SK-N-SH (cell line): ENCODE measurements at places on chromosomes 7 and 10.

- H3K4me1 ChIP-seq, result no peaks in the 10 kb centered on the region
- no peak overlapping the region for H3K4me3 ChIP-seq
- H3K36me3 ChIP-seq, result no peaks in the 10 kb centered on the region
- no peak overlapping the region for H3K27ac ChIP-seq
- no peak for DNase-seq
Measured at GRCh38 chr7:144725070-144725469, 110.8 kb downstream of the TPK1 start.

DNA sequence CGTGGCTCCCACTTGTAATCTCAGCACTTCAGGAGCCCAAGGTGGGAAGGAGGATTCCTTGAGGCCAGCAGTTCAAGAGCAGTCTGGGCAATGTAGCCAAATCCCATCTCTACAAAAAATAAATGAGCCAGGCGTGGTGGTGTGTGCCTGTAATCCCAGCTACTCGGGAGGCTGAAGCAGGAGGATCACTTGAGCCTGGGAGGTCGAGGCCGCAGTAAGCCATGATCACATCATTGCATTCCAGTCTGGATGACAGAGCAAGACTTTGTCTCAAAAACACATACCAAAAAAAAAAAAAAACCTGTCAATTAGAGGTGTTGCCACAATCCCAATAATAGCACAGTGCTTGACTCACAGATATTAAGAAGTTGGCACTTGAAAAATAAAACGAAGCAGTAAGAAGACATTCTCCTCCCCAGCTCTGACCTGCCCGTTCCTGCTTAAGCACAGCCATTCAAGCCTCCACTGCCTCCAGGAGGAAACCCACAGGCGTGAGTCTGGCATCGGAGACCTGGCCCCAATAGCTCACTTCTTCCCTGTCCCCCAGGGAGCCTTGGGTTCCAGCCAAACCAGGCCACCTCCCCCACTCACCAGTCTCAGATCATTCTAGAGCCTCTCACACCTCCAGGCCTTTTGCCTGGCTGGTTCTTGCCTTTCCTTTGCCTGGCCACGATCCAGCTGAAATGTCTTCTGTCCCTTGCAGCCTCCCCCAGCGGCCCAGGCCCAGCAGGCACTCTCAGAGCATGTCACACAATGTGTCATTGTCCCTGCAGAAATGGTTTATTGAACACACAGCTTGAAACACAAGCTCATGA is 45.3 kb upstream of the GTF2I start:
- H3K4me3 ChIP-seq, result no peak overlapping the region
- no peak overlapping the region for H3K27ac ChIP-seq
- H3K36me3 ChIP-seq, result no peaks in the 10 kb centered on the region
- no peaks in the 10 kb centered on the region for H3K4me1 ChIP-seq
- H3K27me3 ChIP-seq, result no peaks in the 10 kb centered on the region

DNA sequence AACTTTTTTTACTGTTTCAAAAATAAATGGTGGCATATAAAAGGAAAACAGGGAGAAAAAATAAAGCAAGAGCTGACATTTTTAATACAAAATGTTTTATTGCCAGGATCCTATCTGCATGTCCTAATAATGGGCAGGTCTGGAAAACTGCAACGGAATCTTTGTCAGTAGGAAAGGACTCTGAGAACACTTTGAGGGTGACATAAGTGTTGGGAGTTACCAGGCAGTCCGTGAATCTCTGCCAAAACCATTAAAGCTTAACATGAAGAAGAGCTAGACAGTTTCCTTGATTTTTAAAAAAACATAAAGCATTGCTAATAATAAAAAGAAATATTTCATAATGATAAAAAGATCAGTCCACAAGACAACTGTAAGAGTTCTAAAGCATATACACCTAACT is 80.7 kb downstream of the AGMO start:
- H3K4me1 ChIP-seq, result no peaks in the 10 kb centered on the region
- H3K4me3 ChIP-seq, result no peak overlapping the region
- no peaks in the 10 kb centered on the region; the same call in 1 of the 2 replicates for H3K27me3 ChIP-seq
- H3K27ac ChIP-seq, result no peak overlapping the region

- H3K4me1 ChIP-seq, result peaks cover 2% of the 10 kb centered on the region; the same call in 1 of the 2 replicates
- DNase-seq, result no peak
- peaks cover 3% of the 10 kb centered on the region for H3K36me3 ChIP-seq
Measured at GRCh38 chr10:44293842-44294241, 91.1 kb downstream of the CXCL12 start.

DNA sequence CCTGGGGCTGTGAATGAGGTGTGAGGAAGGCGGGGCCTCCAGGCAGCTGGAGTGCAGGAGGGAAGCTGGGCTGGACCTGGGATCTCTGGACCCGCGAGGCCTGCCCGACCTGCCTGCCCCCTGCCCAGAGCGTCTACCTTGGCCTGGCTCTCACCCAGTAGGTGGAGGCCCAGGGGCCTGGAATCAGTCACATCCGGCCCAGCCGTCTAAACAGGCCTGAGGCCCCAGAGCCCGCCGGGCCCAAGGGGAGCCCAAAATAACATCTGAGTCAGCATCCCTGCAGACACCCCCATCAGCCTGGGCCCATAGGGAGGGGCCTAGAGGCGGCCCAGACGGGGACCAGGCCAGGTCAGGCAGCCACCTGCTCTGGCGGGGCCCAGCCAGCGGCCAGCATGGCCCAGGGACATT is 15.1 kb upstream of the ELN start:
- no peaks in the 10 kb centered on the region for H3K27me3 ChIP-seq
- H3K36me3 ChIP-seq, result no peaks in the 10 kb centered on the region
- peaks cover 14% of the 10 kb centered on the region; the same call in 1 of the 2 replicates for H3K4me1 ChIP-seq
- DNase-seq, result peak; percentile 71

GRCh38 chr10:25102147-25102822 is 72.5 kb upstream of the GPR158 start:
- H3K4me3 ChIP-seq, result no peak overlapping the region
- no peak for DNase-seq
- H3K4me1 ChIP-seq, result no peaks in the 10 kb centered on the region

GRCh38 chr7:130927564-130927963 is 193.6 kb upstream of the KLF14 start:
- no peaks in the 10 kb centered on the region for H3K27me3 ChIP-seq
- H3K4me1 ChIP-seq, result no peaks in the 10 kb centered on the region

GRCh38 chr7:90758933-90759562 is 162.9 kb downstream of the CDK14 start:
- no peak overlapping the region for H3K4me3 ChIP-seq
- H3K4me1 ChIP-seq, result peaks cover 16% of the 10 kb centered on the region
- no peaks in the 10 kb centered on the region for H3K27me3 ChIP-seq
- H3K36me3 ChIP-seq, result no peaks in the 10 kb centered on the region
- no peak for DNase-seq
- no peak overlapping the region for H3K27ac ChIP-seq

GRCh38 chr7:106016331-106016730 is 53.3 kb downstream of the CDHR3 start:
- H3K4me1 ChIP-seq, result peaks cover 38% of the 10 kb centered on the region
- no peaks in the 10 kb centered on the region for H3K27me3 ChIP-seq
- no peak for DNase-seq
- no peak overlapping the region for H3K27ac ChIP-seq

DNA sequence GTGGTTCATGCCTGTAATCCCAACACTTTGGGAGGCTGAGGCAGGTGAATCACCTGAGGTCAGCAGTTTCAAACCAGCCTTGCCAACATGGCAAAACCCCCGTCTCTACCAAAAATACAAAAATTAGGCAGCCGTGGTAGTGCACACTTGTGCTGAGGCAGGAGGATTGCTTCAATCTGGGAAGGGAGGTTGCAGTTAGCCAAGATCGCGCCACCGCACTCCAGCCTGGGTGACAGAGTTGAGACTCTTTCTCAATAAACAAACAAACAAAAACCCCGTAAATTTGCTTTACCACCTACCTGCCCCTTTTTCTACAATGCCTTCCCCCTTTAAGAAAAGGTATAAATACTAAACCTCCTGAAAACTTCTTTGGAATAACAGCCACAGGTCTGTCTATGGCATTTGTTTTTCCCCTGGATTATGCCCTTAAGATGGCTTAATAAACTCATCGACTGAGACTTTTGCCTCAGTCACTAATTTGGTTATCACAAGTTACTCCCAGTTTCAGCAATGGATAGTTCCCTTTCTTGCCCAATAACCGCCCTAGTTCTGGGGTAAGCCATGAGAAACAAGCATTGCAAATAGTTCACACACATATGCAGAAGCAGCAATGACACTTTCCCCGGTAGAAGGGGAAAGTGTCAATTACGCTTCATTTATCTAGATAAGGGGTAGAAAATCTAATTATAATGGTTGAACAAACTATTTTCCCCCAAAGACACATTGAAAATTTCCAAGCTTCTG is 52.8 kb upstream of the SVIL start:
- DNase-seq, result no peak
- peaks cover 43% of the 10 kb centered on the region for H3K4me1 ChIP-seq
- H3K36me3 ChIP-seq, result peaks cover 38% of the 10 kb centered on the region
- peak overlapping the region; percentile 96 for H3K27ac ChIP-seq

- H3K27me3 ChIP-seq, result no peaks in the 10 kb centered on the region
- H3K36me3 ChIP-seq, result no peaks in the 10 kb centered on the region
- H3K4me1 ChIP-seq, result no peaks in the 10 kb centered on the region
- DNase-seq, result no peak
Measured at GRCh38 chr10:74382663-74383062, 231.6 kb downstream of the ADK start.
